Anterior cingulate cortex (tissue), 58 donors: ENCODE measurements at places on chromosomes 16 and 17.

- no peak for DNase-seq
Measured at GRCh38 chr16:58021661-58022551, 3.6 kb upstream of the MMP15 start.

DNA sequence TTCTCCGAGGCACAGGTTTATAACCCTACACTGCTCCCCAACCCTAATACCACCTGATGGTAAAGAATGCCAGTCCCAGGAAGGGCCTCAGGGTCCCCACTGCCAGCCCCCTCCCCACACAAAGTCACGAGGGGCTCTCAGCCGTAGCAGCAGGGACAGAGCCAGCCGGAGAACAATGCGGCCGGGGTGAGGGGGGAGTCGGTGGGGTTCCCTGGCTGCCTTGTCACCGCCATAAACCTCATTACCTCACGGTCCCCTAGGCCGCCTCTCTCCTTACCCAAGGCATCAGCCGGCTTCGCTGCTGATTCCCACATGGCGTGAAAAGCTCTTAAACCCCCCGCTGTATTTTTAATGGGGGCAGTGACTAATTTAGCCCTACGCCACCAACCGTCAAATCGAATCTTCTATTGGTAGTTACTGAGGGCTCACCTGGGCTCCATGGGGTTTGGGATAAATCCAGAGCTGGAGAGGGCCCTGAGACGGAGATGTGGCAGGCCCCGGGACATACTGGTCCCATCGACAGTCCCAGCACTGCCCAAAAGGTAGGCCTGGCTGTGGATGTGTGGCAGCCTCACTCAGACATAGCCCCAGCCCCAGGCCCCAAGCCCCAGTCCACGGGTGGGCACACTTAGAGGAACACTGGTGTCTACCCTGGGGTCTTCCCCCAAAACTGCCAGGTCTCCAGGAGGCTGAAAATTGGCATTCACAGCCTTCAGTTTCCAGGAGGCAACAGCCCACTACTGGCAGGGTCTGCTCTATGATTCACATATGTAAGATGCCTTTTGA is 115.3 kb downstream of the C16orf78 start:
- no peak for DNase-seq

DNA sequence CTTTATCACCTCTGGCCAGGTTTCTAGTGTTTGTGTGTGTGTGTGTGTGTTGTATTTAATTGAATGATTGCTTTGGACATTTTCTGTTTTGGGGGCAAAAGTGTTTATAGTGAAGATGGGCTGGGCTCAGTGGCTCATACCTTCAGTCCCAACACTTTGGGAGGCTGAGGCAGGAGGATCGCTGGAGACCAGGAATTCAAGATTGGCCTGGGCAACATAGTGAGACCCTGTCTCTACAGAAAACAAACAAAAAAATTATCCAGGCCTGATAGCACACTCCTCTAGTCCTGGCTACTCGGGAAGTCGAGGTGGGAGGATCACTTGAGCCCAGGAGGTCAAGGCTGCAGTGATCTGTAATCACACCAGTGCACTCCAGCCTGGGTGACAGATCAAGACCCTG is 37.5 kb downstream of the RPA1 start:
- no peak for DNase-seq

- DNase-seq, result no peak
Measured at GRCh38 chr17:15087946-15088345, 177.2 kb downstream of the PMP22 start.

DNA sequence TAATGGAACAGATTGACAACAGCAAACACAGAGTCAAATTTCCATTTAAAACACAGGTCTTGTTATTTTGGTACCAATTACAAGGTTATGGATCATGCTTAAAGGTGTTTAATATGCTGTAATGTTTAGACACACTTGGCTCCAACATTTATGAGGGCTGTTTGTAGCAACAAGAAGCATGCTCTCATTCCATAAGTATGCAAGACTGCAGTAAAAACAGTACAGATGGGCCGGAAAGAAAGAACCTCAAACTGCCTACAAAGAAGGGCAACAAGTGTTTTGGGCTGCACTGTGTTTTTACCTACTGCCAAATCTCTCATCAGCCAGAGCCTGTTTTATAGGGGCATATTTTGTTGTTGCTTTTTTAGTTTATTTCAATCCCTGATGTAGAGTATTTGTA is 100.5 kb upstream of the HS3ST3A1 start:
- DNase-seq, result no peak

DNA sequence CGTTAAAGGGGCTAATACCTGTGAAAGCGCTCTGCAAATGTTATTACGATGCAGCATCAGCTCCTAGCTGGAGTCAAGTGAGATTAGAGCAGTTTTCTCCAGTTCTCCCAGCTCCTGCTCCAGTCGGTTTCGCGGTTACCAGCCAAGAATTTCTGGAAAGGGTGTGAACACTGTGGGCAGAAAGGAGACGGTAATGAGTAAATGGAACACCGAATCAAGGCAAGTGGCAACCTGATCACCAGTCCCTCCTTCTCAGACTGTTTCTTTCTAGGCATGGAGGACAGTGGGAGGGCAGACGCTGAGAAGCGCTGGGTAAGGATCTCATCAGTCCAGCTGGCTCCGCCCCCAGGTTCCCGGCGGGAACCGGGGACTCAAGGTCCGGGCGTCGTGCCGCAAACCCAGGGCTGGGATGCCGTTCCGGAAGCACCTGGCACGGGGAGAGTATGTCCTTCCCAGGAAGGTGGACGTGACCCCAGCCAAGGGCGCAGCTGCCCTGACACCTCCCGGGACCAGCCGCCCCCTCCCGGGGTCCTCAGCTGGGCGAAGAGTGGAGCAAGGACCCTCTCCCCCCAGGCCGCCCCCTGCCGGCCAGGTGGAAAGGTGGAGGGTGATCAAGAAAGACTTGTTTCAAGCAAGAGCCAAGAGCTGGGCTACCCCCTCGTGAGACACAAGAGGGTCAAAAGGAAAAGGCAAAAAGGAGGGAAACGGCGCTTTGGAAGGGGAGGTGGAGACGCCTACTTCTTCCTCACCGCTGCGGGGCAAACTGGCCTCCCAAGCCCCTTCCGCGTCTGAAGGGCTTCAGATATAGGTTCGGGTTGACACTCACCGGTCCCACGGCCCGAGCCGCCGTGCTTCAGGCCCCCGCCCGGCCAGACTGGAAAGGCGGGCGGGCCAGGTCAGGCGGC is 481 bp downstream of the MYO19 start:
- DNase-seq, result peak; percentile 47

DNA sequence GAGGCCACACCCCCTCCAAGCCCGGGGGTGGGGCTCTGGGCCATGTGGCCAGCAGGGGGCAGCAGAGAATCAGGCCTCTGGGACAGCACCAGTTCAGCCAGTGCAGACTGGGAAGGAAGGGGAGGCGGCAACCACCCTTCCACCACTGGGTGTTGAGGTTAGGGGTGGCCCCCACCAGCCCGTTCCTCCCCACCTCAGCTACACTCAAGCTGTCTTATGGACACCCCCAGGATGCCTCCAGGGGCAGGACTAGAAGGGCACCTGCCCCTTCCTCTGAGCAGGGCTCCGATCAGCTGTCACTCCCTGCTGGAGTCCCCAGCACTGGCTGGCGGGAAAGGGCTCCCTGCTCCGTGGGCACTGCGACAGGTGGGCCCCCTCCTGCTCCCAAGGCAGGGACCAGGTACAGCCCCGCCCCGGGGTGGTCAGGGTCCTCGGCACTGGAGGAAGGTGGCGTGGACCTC is 21.8 kb downstream of the KATNB1 start:
- peak; percentile 50 for DNase-seq

DNA sequence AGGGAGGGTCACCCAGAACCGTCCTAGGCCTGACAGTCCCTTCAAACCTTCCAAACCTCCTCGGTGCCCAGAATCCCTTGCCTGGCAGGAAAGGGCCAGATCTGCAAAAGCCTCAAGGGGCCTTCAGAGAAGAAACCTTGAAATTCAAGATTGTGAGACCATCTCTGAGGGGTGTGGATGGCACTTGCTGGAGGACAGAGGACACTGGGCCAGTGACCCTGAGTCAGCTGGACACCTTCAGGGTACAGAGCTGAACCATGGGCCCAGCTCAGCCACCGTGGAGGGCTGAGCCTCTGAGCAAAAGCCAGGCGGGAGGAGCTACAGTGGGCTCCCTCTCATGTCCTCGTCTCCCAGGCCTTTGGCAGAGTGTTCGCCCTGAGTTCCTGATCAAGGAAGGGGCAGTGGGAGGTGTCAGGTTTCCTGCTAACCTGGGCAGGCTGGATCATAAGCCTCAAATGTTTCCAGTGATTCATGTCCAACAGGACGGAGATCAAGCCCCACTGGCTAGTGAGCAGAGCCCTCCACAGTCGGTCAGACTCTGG is 3.0 kb downstream of the PDILT start:
- DNase-seq, result no peak

GRCh38 chr16:25080420-25081131 is 31.0 kb upstream of the LCMT1 start:
- no peak for DNase-seq

GRCh38 chr17:39653662-39654331 is 11.4 kb upstream of the TCAP start:
- DNase-seq, result peak; percentile 27

DNA sequence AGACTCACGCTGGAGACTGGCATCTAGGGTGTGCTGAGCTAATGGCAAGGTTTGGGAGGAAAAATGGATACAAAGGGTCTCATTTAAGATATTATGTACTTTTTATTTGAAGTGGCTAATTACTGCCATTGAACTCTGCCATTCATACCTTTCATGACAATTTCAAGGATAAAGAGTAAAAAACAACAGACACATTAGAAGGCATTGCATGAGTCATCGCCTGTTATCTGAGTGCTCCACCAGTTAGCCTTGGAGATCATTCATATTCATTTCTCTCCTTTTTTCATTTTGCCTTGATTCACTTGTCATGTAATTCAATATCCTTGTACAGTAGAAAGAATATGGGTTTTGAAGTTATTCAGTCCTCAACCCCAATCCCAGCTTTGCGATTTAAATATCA is 109.5 kb downstream of the CDH8 start:
- no peak for DNase-seq

GRCh38 chr17:8062435-8062806 is 23.6 kb downstream of the ALOX15B start:
- no peak for DNase-seq

GRCh38 chr17:42438600-42439567 is 15.8 kb upstream of the CAVIN1 start:
- DNase-seq, result no peak

GRCh38 chr16:74942977-74943918 is 41.7 kb downstream of the WDR59 start:
- no peak for DNase-seq

- DNase-seq, result no peak
Measured at GRCh38 chr17:14739656-14740431, 439.0 kb downstream of the HS3ST3B1 start.

- no peak for DNase-seq
Measured at GRCh38 chr17:41678907-41679739, 9.6 kb upstream of the EIF1 start.

- no peak for DNase-seq
Measured at GRCh38 chr17:1714980-1715802, 5.0 kb upstream of the TLCD2 start.

GRCh38 chr16:85285681-85286065 is 173.4 kb upstream of the CIBAR2 start:
- no peak for DNase-seq
